Ascending aorta (tissue), 2 donors: ENCODE measurements at places on chromosomes 4 and X. TPM values are rescaled to one million over a fixed set of nuclear protein-coding genes. Genes with fewer than 3 reads are reported as not detected.

The HTN3 gene
- total RNA-seq: not detected

The GRIA2 gene
- 3.0 TPM for total RNA-seq

The MAML3 gene
- total RNA-seq: 4.7 TPM

The UGT8 gene
- total RNA-seq: not detected

The P2RY8 gene
- 2.2 TPM for total RNA-seq

DNA sequence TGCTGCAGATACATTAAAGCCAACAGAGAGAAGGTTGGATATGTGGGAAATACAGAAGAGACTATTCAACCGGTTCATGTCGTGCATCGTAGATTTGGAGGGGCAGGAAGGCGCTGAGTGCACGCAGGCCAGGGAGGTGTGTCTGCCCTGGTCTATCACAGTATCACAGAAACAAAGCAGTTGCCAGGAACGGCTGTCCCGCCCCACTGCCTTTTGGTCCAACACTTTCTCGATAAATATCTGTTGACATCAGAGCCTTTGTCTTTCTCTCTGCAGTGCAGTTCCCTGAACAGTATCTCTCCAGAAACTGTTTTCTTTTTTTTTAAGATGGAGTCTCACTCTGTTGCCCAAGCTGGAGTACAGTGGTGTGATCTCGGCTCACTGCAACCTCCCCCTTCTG, 151.1 kb upstream of the BCOR start:
- no peak overlapping the region for H3K4me3 ChIP-seq
- H3K36me3 ChIP-seq: no peaks in the 10 kb centered on the region
- no peak overlapping the region for H3K27ac ChIP-seq
- H3K27me3 ChIP-seq: no peaks in the 10 kb centered on the region

GRCh38 chr4:39706334-39706733, 8.4 kb downstream of the UBE2K start:
- peaks cover 18% of the 10 kb centered on the region for H3K4me1 ChIP-seq
- peak; percentile 79 for DNase-seq
- no peaks in the 10 kb centered on the region for H3K36me3 ChIP-seq

- H3K27me3 ChIP-seq: no peaks in the 10 kb centered on the region
- no peak for DNase-seq
- no peaks in the 10 kb centered on the region for H3K4me1 ChIP-seq
- no peak overlapping the region for H3K27ac ChIP-seq
- no peaks in the 10 kb centered on the region for H3K36me3 ChIP-seq
- H3K4me3 ChIP-seq: no peak overlapping the region
Observed at GRCh38 chrX:119374736-119375135, 24.4 kb upstream of the SLC25A43 start.

DNA sequence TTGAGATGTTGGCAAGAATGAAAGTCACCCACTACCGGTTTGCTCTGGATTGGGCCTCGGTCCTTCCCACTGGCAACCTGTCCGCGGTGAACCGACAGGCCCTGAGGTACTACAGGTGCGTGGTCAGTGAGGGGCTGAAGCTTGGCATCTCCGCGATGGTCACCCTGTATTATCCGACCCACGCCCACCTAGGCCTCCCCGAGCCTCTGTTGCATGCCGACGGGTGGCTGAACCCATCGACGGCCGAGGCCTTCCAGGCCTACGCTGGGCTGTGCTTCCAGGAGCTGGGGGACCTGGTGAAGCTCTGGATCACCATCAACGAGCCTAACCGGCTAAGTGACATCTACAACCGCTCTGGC, 12.3 kb downstream of the RPL9 start:
- H3K27ac ChIP-seq: no peak overlapping the region
- H3K4me1 ChIP-seq: peaks cover 6% of the 10 kb centered on the region
- H3K27me3 ChIP-seq: no peaks in the 10 kb centered on the region
- no peak for DNase-seq
- peaks cover 2% of the 10 kb centered on the region for H3K36me3 ChIP-seq
- H3K4me3 ChIP-seq: peak overlapping the region; percentile 26

DNA sequence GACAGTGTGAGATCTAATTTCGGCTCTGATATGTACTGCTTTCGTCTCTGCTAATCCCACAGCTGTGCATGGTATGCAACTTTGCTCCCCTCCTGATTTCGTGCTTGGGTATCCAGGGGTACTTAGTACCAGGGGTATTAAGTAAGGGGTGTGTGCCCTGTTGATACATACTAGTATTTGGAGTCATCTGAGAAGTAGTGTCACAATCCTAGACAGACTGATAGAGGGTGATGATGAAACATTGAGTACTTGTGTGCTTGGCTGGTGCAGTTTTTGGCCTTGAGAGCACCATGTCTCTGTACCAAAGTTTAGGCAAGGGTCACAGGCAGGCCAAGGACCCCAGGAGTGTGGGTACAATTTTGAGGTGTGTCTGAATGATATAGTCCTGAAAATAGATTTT, 10.9 kb downstream of the GPAT3 start:
- DNase-seq: no peak
- no peak overlapping the region for H3K4me3 ChIP-seq
- H3K4me1 ChIP-seq: peaks cover 5% of the 10 kb centered on the region
- no peaks in the 10 kb centered on the region for H3K27me3 ChIP-seq
- H3K27ac ChIP-seq: no peak overlapping the region
- no peaks in the 10 kb centered on the region for H3K36me3 ChIP-seq

GRCh38 chr4:40579983-40580382, 49.7 kb downstream of the RBM47 start:
- no peaks in the 10 kb centered on the region for H3K27me3 ChIP-seq
- no peak overlapping the region for H3K4me3 ChIP-seq
- H3K4me1 ChIP-seq: no peaks in the 10 kb centered on the region
- no peak for DNase-seq
- H3K36me3 ChIP-seq: no peaks in the 10 kb centered on the region

DNA sequence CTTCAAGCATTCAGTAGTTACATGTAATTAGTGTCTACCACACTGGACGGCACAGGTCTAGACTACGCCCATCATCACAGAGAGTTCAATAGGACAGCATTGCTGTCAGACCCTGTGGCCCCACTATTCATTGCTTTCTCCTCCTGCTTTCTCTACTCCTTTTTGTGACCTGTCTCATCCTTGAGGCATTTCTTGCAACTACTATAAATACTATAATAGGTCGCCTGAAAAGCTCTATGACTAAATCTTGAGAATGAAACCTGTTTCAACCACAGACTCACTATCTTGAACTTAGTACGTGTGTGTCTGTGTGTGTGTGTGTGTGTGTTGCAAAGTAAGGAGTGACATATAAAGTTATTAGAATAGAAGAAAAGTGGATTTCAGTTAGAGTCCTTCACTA, 252.9 kb upstream of the KLF3 start:
- no peaks in the 10 kb centered on the region for H3K27me3 ChIP-seq
- H3K4me3 ChIP-seq: no peak overlapping the region
- H3K27ac ChIP-seq: no peak overlapping the region
- H3K4me1 ChIP-seq: no peaks in the 10 kb centered on the region

- H3K27me3 ChIP-seq: no peaks in the 10 kb centered on the region
- no peaks in the 10 kb centered on the region for H3K36me3 ChIP-seq
- no peak for DNase-seq
- H3K4me1 ChIP-seq: no peaks in the 10 kb centered on the region
- no peak overlapping the region for H3K27ac ChIP-seq
- H3K4me3 ChIP-seq: no peak overlapping the region
Observed at GRCh38 chrX:104641176-104641575, 75.2 kb downstream of the IL1RAPL2 start.

- H3K4me3 ChIP-seq: no peak overlapping the region
- H3K4me1 ChIP-seq: peaks cover 11% of the 10 kb centered on the region
- H3K36me3 ChIP-seq: peaks cover 45% of the 10 kb centered on the region
- no peak overlapping the region for H3K27ac ChIP-seq
- DNase-seq: no peak
Observed at GRCh38 chr4:108622022-108622421, 1.6 kb downstream of the RPL34 start.

- no peaks in the 10 kb centered on the region for H3K4me1 ChIP-seq
- H3K27ac ChIP-seq: no peak overlapping the region
- no peak overlapping the region for H3K4me3 ChIP-seq
Observed at GRCh38 chrX:69120476-69120875, 44.8 kb downstream of the PJA1 start.

DNA sequence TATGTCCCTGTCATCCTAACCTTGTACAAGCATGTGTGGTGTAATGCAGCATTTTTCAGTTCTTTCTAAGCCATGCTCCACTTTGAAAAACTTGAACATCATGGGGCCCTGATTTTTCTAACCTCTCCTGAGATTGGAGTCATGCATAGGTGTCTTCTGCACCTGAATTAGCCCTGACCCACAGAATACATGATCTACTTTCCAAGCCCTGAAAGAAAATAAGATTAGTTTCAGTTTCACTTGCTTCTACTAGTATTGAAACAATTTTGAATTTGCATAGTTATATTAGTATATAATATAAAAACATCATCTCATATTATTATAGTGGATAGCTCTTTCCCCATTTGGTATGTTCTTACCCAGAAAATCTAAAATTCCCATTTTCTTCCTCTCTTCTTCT, 178.2 kb downstream of the HS3ST1 start:
- no peaks in the 10 kb centered on the region for H3K4me1 ChIP-seq
- no peak overlapping the region for H3K4me3 ChIP-seq
- DNase-seq: no peak

GRCh38 chrX:150049647-150050046, 111.4 kb upstream of the EOLA2 start:
- H3K27me3 ChIP-seq: no peaks in the 10 kb centered on the region
- no peaks in the 10 kb centered on the region for H3K36me3 ChIP-seq
- H3K4me3 ChIP-seq: no peak overlapping the region
- no peak for DNase-seq
- no peaks in the 10 kb centered on the region for H3K4me1 ChIP-seq

DNA sequence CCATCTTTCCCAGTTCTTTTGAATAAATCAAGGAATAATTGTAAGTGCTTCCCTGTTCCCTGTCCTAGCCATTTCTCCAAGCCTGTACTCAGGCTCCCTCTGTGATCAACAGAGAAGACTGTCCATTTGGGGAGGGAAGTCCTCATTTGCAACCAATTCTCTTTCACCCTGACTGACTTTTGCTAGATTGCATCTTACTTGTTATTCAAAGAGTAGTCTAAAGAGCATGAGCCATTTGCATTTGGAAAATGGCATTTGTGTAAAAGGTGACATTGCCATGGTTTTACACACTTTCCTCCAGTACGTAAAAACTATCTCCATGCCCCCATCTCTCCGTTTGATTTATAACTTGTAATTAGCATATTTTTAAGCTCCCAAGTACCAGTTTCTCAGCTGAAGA, 110.6 kb downstream of the MBNL3 start:
- no peak overlapping the region for H3K27ac ChIP-seq
- no peaks in the 10 kb centered on the region for H3K36me3 ChIP-seq
- no peak for DNase-seq
- H3K4me1 ChIP-seq: no peaks in the 10 kb centered on the region
